ENCODE measurements at places on chromosomes 4 and X.

GRCh38 chr4:169791527-169792156, 33.9 kb upstream of the HPF1 start:
- no peak for DNase-seq

DNA sequence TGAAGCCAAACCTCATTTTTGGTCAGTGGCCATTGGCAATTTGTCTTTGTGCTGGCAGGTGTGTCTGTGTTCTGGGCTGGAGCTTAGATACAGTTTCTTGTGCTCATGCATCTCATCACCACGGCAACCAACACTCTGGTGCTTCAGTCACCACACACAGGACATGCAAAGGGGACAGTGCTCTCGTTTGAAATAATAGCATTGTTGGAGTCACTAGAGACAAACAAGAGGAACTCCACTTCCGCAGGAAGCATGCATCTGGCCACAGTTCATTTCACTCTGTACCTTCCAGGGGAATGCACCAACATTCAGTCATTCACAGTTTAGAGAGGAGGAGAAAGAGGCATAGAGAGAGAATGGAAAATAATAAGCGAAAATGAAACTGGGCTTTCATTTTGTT, 267.4 kb downstream of the ANK2 start:
- DNase-seq, result no peak

- no peak for DNase-seq
These were observed 148.3 kb upstream of the ANXA10 start for GRCh38 chr4:167943872-167944505.

- DNase-seq, result no peak
These were observed 8.8 kb downstream of the FSTL5 start for GRCh38 chr4:162154862-162155540.

- no peak for DNase-seq
These were observed 219.0 kb downstream of the TLL1 start for GRCh38 chr4:166091912-166092510.

DNA sequence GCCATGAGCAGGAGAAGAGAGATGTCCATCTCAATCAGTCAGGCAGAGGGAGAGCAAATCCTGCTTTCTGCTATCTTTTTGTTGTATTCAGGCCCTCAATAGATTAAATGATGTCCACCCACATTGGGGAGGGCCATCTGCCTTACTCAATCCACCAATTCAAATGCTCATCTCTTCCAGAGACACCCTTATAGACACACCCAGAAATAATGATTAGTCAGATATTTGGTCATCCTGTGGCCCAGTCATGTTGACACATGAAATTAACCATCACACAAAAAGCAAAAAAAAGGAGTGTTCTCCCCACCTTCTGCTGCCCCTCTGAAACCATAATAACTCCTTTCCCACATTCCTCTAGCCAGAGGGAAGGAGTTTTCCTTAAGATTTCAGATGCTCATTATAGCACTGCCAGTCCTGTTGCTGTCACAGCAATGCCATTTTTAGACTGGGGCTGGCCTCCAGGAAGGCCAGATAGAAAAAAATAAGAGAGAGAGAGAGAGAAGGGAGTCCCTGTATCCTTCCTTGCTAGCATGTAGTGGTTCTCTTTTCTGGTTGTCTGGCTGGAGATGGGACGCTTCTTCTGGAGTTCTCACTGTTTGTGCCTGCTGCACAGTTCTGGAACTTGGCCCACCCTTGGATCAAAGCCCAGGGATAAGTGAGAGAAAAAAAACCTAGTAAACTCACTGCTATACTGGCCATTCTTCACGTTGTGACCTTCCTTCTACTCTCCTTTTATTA, 177.7 kb downstream of the RBM46 start:
- DNase-seq, result no peak

GRCh38 chr4:65635051-65635821, 35.1 kb downstream of the EPHA5 start:
- no peak for DNase-seq

- DNase-seq, result no peak
These were observed 26.9 kb upstream of the AMOT start for GRCh38 chrX:112867570-112867969.

DNA sequence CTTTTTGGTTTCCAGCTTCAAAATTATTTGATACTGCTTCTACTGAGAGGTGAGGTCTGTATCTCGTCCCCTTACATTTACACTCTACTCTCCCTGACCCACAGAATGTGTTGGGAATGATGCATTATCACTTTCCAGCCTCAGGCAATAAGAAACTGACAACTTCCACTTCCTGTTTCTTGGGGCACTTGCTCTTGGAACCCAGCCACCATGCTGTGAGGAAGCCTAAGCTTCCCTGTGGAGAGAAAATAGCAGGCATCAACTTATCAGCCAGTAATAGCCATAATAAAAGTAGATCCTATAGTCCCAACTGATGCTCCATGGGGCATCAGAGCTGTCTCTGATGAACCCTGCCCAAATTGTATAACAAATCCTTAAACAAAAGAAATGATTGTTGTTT, 32.6 kb downstream of the RELL1 start:
- DNase-seq, result no peak

DNA sequence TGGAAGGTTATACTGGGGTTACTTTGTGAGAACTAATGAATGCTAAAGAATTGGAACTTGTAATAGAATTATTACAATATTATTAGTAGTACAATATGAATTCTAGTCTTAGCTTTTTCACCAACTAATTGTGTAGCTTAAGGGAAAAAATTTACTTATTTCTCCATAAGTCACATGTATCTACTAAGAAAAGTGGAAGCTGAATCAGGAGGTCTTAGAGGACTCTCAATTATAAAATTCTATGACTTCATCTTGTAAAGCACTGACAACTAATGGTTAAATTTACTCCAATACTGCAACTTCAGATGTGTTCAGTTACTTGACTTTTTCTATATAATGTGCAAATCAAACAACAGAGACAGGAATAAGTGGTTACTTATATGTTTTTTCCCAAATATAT, 899 bp upstream of the TMPRSS11D start:
- DNase-seq, result no peak

DNA sequence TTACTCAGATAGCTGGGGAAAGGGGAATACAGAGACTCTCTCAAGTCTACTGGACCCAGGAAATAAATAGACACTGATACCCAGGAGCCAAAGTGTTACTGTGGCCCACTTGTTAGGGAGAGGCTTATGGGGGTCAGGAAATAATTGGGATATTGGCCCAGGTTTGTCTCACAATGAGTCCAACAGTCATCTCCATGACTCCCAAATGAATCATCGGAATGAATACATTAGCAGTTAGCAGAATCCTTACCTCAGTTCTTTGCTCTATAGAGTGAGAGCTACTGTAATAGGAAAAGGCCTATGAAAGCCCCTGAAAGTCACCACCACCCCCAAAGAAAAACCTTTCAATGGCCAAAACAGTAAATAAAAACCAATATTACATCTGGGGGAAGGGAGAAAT, 42.4 kb upstream of the ARHGEF6 start:
- no peak for DNase-seq

DNA sequence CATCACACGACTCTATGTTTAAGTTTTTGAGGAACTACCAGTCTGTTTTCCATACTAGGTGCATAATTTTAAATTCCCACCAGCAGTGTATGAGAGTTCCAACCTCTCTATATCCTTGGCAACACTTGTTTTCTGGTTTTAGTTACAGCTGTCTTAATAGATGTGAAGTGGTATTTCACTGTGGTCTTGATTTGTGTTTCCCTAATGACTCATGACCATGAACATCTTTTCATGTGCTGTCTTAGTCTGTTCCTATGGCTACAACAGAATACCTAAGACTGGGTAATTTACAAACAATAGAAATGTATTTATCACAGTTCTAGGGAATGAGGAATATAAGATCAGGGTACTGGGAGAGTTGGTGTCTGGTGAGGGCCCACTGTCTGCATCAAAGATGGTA, 51.5 kb upstream of the GPR78 start:
- no peak for DNase-seq

GRCh38 chr4:71081192-71081591, 87.7 kb downstream of the DCK start:
- DNase-seq, result no peak

GRCh38 chr4:76168688-76169087, 20.5 kb upstream of the NUP54 start:
- no peak for DNase-seq

- DNase-seq, result no peak
These were observed 324.1 kb upstream of the PPARGC1A start for GRCh38 chr4:24213961-24214360.

DNA sequence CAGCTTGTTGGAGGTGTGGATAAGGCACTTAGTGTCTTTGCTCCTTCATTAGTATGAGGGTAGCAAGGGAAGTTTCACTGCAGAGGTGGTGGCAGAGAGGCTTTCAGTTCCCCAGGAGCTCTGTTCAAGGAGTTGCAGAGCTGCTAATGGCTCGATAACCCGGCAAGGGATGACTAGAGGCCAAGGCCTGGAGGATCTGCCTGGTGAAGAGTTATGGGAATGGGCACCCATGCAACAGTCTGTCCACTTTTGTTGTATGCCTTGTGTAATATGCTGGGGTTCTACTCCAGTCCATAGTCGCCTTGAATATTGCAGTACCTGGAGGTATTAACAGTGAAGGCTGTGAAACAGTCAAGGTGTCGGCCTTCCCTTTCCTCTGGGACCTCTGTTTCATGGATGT, 67.8 kb upstream of the NBDY start:
- no peak for DNase-seq

DNA sequence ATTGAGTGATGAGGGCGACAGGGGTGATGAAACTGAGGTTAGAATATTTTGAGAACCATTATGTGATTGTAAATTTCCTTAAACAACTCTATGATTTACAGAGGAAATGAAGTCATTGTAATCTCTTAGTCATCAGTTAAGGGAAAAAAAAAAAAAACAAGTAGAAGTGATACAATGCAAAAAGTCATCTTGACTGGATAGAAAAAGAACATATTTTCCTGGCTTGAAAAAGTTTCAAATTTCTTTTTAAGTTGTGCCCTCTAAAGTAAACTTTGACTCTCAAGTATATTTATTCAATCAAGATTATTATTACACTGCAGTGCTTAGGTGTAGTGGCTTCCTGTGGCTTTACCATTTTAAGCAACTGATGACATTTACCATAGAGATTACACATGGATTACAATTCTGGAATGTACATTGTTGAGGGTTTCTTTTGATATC, 40.6 kb downstream of the GABRB1 start:
- DNase-seq, result peak; percentile 27

- DNase-seq, result no peak
These were observed 360.3 kb downstream of the FBXW7 start for GRCh38 chr4:152175586-152175985.

DNA sequence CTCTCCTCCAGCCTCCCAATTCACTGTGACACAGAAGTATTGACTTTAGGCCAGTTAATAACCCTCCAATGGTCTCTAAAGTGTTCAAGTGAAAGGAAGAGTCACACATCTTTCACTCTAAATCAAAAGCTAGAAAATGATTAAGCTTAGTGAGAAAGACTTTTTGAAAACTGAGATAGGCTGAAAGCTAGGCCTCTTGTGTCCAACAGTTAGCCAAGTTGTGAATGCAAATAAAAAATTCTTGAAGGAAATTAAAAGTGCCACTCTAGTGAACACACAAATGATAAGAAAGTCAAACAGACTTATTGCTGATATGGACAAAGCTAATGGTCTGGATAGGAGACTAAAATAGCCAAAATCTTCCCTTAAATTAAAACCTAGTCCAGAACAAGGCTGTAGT, 687.2 kb downstream of the TRIML1 start:
- no peak for DNase-seq

DNA sequence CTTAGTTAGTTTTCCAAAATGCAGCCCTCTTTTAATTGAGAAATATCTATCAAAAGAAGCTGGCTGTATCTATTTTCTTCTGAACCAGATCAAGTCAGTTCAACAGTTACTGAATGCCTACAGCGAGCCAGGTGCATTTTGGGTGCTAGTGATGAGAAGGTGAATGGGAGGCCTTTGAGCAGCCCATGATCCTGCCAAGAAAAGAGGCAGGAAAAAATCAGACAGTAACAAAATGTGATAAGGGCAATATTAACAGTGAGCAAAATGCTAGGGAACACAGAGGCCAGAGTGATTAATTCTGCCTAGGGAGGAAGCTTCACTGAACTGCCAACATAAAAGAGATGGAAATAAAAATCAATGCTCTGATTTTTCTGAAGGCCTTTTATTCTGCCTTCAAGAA, 248.5 kb downstream of the SNCA start:
- DNase-seq, result no peak

- DNase-seq, result no peak
These were observed 16.3 kb upstream of the DDX3X start for GRCh38 chrX:41317477-41318208.

- DNase-seq, result no peak
These were observed 17.5 kb downstream of the FAM184B start for GRCh38 chr4:17763931-17764330.

DNA sequence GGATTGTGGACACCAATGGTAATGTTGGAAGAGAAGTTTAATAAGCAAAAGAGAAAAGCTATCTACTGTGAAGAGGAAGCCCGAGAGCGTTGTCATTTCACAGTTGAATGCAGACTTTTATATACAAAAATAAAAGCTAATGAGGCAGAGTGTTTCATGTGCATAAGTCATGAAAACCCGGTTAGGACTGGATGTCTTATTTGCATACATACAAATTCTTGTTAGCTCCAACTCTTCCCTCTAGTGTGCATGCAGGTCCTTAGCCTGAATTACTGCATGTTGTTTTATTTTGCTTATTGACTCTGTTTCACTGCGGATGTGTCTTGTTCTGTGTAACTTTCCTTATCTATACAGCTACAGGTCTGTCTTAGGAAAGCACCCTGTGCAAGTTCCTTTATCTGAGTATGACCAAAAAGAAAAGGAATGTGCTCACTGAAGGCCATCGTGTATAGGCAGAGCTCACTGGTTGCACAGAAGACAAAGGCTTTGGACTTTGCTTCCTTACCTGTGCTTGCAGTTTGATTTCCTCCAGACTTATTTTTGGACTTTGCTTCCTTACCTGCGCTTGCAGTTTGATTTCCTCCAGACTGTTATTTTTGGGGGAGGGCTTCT, 25.1 kb upstream of the UGT2B11 start:
- no peak for DNase-seq

DNA sequence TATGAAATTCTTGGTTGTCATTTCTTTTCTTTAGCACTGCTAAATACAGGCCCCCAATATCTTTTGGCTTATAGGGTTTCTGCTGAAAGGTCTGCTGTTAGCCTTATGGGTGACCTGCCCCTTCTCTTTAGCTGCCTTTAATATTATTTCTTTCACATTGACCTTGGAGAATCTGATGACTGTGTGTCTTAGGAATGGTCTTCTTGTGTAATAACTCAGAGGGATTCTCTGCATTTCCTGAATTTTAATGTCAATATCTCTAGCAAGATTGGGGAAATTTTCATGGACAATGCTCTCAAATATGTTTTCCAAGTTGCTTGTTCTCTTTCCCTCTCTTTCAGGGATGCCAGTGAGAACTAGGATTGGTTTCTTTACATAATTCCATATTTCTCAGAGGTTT, 292.4 kb downstream of the SLC7A11 start:
- no peak for DNase-seq

DNA sequence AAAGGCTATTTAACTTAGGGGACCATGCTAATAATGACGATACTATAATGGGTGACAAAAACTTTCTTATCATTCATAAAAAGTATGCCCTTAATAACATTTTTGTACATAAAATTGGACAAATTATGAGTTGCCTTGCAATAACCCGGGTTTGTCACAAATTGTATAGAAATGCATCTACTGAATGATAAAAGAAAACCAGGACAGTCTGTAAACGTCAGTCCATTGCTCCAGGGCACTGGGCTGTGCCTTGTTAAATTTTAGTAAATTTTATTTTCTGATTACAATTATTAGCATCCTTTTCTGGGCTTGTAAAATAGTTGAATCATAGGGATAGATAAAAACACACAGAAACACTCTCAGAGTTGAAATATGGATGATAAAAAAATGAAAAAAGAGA, 778.3 kb downstream of the RAPGEF2 start:
- no peak for DNase-seq

GRCh38 chrX:40617566-40617965, 5.7 kb upstream of the MPC1L start:
- DNase-seq, result peak; percentile 9

Data from non-pigmented ciliary epithelial cell (primary cell).